HuH-7.5 (cell line): ENCODE measurements at places on chromosomes 3 and 15.

DNA sequence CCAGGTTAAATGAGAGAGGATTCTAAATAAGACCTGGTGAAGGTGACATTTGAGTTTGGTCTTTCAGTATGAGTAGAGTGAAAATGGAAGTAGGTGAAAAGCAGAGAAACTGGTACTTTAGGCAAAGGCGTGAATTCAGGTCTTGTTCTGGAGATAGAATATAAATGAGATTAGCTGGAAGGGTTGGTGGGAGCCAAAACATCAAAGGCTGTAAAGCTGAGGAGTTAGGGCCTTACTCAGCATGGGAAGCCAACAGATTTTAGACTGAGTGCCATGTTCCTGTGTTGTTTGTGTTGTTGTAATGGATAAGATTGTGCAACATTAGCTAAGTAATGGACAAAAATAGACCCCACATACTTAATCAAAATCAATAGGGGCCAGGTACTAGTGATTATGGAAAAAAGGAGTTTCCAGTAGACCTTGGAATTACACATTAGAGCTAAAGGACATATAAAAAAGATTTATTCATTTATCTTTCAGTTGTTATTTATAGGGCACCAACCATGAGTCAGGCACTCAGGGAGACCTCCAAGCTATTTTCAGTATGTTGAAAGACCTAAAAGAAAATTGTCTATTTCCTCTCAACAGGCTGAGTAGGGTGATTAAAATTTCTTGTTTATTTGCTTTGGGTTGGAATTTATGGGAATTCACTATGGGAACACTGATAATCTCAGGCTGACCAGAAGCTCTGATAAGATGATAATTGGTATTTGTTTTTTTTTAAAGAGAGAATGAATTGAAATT is 20.8 kb downstream of the ARL14 start:
- DNase-seq = no peak

GRCh38 chr3:114709102-114709501 is 415.3 kb downstream of the TIGIT start:
- no peak for DNase-seq

DNA sequence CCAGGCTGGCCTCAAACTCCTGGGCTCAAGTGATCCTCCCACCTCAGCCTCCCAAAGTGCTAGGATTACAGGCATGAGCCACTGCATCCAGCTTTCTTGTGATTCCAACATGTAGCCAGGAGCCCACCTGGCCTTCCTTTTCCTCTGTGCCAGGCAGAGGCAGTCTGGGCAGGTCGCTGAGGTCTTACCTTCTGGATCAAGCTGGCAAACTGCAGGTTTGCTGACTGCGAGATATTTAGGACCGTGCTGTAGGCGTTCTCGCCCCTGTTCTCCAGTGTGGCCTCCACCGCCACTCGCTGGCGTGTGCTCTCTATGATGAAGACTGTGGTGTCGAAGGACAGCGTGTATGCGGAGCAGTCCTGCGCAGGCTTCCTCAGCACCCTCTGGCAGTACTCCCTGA is 42.5 kb downstream of the FEM1B start:
- no peak for DNase-seq

DNA sequence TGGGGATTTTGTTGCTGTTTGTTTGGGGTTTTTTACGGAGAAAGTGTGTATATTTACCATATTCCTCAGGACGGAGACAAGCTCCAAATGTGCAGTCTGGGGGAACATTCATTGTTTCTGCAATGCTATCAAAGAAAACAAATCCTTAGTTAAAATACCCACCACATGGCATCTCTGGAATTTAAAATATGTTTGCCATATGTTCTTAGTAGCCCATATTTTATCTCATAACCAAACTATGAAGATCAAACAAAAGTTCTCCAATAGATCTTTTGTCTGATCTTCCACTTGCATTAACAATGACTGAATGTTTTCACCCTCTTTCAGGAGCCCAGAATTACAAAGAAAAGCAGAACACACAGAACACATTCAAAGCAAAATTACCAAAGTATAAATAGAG is 35.3 kb downstream of the EFHB start:
- no peak for DNase-seq

GRCh38 chr3:132660811-132661070 is 612 bp downstream of the UBA5 start:
- DNase-seq = no peak

DNA sequence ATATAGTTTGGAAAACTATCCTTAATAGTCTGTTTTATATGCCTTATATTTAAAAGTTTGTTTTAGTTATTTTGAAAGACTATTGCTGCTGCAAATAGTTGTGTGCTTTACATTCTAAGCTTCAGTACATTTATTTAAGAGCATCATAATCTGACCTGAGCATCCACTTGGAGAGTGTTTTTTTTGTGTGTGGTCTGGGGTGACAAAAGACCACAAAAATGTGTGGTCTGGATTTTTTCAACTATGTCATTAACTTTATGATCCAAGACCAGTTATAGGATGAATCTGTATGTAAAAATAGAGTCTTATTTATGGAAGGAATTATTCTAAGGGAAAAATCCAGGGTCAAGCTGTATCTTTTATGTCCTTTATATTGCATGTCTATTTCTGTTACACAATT is 77.4 kb downstream of the SLTM start:
- no peak for DNase-seq

DNA sequence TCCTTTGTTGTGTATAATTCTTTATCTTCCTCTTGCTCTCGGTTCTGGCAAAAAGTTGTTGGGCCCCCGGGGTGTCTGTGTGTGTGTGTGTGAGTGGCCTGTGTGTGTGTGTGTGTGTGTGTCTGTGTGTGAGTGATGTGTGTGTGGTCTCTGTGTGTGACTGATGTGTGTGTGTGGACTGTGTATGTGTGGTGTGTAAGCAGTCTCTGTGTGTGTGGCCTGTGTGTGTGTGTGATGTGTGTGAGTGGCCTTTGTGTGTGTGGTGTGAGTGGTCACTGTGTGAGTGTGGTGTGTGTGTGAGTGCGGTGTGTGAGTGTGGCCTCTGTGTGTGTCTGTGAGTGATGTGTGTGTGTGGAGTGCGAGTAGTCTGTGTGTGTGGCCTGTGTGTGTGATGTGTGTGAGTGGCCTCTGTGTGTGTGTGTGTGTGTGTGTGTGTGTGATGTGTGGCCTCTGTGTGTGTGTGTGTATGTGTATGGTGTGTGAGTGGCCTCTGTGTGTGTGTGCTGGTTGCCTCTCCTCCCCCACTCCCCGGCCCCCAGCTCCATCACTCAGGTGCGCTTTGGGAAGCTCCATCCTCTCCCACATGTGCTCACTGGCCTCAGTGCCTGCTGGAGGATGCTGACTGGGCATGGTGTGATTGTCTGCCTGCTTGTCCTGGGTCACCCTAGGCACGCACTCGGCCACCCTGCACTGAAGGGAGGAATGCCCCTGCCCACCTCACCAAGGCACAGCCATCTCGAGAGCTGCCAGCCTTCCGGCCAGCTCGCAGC is 8.8 kb downstream of the LINGO1 start:
- DNase-seq = no peak

DNA sequence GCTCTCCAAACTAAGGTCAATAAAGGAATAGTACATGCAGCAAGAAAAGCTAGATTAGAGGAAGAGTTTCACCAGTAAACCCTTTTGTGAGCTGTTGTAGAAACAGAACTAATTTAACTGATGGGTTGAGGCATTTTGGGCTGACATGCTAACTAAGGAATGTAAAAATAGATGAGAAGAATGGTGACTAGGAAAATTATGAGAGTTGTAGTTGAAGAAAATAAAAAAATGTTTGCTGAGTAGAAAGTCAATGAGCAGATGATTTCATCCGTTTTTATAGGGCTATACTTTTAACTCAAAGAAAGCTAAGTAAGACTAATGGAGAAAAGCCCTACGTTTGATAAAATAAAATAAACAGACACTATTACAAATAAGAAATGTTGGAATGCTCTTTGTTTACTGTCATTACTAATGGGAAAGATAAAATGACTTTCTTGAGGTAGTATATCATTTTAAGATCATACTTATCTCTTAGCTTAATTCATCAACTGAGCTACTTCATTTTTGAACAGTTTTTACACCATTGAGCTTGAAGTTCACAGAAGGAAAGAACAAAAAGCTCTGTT is 209.4 kb upstream of the DPH6 start:
- no peak for DNase-seq

DNA sequence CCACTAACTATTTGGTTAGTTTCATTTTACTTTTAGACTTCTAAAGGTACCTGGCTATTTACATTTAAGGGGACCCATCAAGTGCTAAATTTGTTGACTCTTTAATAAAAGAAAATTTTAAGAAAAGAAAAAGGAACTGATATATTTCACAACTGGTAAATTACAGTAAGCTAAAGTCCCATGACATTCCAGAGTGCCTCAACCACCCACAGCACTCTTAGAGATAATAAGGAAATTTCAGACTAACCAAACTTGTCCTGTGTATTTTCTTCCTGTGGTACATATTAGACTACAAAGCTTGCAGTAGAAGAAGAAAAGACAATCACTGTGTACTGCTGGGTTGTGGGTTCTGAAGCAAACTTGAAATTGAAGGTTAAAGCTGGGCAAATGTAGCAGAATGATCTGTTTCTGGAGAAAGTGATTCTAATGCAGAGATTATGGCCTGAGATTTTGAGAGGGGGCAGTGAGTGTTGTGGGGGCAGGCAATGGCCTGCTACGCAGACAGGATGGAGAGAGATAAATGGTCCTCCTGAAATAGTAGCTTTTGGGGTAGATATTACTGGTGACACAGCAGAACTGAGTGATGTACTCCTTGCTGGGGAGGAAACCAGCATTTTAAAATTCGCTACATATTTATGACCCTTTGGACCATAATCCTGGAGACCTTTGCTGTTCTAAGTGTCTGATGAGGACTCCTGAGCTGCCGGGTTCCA is 24.5 kb upstream of the MFSD1 start:
- no peak for DNase-seq

- DNase-seq = no peak
These were observed 5.1 kb upstream of the DNAJA4 start for GRCh38 chr15:78259232-78259631.

- no peak for DNase-seq
These were observed 3.1 kb upstream of the CPLX3 start for GRCh38 chr15:74823324-74823723.

DNA sequence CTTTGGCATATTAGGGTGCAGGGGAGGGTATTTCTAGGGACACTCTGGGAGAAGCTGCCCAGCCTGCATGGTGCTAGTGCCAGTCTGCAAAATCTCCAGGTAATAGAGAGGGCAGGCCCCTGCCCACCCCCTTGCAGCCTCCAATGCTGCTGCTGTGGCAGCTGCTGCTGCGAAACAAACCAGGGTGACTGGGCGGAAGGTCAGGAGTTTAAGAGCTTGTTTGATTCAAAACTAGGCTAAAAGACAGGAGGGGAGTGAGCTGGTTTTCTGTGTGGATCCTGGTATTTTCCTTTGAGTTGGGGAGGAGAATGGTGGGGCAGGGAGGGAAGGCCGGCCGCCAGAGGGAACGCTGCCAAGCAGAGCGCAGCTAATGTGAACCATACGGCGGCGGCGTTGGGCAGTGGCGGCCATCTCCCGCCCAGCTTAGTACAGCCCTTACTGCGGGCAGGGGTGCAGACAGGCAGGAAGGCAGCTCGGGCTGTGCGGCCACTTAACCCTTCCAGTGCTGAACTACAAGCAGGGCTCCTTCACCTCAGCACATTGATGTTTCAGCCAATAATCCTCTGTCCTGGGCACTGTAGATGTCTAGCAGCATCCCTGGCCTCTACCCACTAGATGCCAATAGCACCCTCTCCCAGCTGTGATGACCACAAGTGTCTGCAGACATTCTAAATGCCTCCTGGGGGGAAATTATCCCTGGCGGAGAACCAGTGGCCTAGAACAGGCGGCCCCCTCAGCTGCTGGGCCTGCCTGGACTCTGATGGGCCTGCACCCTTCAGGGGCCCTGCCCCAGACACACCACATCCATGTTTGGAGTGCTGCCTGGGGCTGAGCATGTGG is 125.7 kb downstream of the EEFSEC start:
- DNase-seq = no peak

GRCh38 chr15:98609144-98609852 is 39.0 kb upstream of the IGF1R start:
- DNase-seq = no peak

DNA sequence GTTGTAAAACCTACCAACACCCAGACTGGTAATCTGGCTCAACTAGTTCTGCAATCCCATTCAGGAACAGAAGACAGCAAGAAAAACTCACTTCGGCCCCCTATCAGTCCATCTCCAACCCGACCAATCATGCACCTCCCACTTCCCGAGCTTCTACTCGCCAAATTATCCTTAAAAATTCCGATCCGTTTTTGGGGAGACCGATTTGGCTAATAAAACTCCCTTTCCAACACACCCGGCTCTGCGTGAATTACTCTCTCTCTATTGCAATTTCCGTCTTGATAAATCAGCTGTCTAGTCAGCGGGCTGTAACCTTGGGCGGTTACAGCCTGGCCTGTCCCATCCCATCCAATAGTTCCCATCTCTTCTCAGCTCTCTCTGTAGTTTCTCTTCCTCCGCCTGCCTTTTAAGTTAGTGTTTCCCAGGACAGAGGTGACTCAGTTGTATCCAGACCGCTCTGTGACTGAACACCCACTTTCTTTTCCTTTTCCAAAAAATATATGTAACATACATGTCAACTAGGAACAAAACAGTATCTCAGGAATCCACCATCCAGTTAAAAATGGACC is 780 bp upstream of the ACAD9 start:
- DNase-seq = peak; percentile 47

- DNase-seq = no peak
These were observed 19.3 kb downstream of the CPOX start for GRCh38 chr3:98574132-98574531.

DNA sequence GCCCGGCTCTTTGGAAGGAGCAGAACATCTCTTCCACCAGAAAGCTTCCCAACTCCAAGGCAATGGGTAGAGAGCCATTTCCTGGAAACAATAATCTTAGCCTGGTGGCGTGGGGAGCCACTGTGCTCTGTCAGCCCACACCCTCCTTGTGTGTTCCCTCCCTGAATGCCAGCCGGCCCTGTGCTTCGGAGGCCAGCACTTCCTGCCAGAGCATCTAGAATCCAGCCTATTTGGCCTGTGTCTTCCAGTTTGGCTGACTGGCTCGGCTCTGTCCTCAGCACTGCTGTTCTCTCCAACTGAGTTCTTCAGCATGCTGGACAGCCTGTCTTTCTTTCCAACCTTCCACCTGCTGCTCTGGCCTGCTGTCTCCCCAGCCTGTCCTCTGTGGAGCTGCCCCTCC is 349.3 kb downstream of the MFSD1 start:
- DNase-seq = no peak

GRCh38 chr3:78647726-78648125 is 1120.1 kb downstream of the ROBO1 start:
- DNase-seq = no peak

DNA sequence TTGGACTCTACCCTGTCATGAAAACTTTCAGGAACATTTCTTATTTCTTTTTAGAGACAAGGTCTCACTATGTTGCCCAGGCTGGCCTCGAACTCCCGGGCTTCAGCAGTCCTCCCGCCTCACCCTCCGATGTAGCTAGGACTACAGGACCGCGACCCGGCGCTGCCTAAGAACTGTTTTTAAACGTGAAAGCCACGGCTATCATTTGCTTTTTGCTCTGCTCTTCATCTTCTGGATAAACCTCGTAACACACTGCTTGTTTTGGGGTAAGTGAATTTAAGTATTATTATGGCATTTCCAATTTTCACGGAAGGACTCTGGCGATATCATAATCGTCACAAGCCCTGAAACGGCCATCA is 14.3 kb upstream of the CCNL1 start:
- DNase-seq = no peak
